Stimulated activated naive CD4-positive, alpha-beta T cell treated with Interleukin-2 at 50 U/mL for 16 hours (primary cell): ENCODE measurements at places on chromosomes 5 and 9.

GRCh38 chr5:75023368-75024159 is 28.8 kb downstream of the GCNT4 start:
- DNase-seq, result no peak

DNA sequence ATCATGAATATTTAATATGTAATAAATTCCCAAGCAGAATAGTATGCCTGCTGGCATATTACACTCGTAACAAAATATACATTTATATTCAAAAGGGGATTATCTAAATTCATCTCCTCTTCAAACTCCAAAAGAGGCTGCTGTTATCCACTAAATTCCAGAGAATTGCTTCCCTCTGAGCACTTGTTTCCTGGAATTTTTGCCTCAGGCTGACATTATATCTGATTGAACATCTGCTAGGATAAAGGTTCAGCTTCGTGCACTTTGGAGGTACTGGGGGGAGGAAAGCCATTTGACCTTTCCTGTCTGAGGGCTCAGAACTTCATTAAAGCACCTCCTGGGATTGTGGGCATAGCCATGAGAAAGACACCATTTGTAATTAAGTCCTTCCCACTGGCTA is 4.3 kb upstream of the HAPLN1 start:
- DNase-seq, result no peak

GRCh38 chr5:172438319-172438668 is 16.0 kb downstream of the SH3PXD2B start:
- no peak for DNase-seq

- DNase-seq, result no peak
These were observed 10.4 kb downstream of the LRRC8A start for GRCh38 chr9:128892221-128892921.

- no peak for DNase-seq
These were observed 1.8 kb downstream of the HNRNPH1 start for GRCh38 chr5:179621551-179622214.

- DNase-seq, result no peak
These were observed 3.4 kb downstream of the SSNA1 start for GRCh38 chr9:137191691-137192447.

- no peak for DNase-seq
These were observed 49.6 kb upstream of the UBAC1 start for GRCh38 chr9:136010615-136011361.

GRCh38 chr9:9389904-9390303 is 1222.9 kb downstream of the PTPRD start:
- DNase-seq, result no peak

DNA sequence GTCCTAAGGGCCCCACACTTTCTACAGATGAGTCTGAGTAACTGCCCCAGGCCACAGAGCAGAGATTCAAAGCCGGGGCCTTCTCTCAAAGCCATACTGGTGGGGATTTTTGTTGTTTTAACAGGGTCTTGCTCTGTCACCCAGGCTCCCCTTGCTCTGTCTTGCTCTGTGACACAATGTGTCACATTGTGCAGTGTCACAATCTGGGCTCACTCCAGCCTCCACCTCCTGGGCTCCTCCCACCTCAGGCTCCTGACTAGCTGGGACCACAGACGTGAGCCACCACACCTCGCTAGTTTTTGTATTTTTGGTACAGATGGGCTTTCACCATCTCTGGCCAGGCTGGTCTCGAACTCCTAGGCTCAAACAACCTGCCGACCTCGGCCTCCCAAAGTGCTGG is 8.6 kb downstream of the AGPAT2 start:
- no peak for DNase-seq

- no peak for DNase-seq
These were observed 237.8 kb downstream of the SEC61B start for GRCh38 chr9:99459919-99460318.

DNA sequence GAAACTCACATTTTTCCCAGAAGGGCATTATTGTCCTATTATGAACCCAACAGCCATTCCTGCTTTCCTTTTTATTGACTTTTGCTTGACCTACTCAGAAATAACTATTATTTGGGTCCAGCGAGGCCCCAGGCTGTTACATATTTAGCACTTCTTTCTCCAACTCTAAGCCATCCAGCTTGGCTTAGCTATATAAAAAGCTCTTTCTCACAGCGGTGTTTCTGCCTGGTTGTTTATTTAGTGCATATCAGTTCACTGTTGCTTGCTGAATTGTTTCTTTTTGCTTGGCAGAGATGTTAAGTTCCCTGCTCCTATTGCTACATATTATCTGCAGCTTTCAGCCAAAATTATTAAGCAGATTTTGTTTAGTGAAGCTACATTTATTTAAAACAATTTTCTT is 1156.8 kb upstream of the SEMA6A start:
- DNase-seq, result no peak

DNA sequence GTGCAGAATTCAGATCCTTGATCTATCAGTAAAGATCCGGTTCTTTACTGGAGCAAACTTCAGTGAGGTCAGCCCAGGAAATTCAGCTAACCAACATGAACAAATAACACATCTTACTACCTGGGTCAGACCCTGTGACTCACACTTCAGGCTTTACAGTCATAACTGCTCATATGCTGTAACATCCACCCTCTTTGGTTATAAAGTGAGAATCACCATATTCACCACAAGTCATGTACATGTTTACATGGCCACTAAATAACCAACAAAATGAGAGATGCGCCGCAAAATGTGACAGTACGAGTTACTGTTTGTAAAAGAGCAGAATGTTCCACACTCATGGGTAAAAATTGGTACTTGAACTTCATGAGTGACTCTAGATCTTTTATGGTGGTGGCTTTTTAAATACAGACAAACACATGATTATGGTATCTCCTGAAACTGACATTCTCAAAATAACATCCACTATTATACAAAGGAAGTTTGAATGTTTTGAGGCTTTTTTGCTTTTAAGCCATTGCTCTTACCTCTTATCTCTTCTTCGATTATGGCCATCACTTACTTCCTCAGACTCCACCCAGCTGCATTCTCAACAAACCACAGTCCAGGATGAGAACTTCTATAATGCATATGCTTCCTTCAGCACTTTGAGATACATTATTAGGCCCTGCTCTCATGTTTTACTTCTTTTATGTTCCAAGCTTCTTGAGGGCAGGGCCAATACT is 516.6 kb downstream of the RAB3C start:
- DNase-seq, result peak; percentile 36

- no peak for DNase-seq
These were observed 124.0 kb upstream of the DAP start for GRCh38 chr5:10885026-10885425.
